Stimulated activated CD4-positive, alpha-beta T cell treated with anti-CD3 and anti-CD28 coated beads, TNF-alpha, amount 100 ng/mL, for 4 hours (primary cell): ENCODE measurements at places on chromosomes 13 and 19.

GRCh38 chr19:3006075-3006767 is 22.9 kb downstream of the TLE2 start:
- no peak for DNase-seq

DNA sequence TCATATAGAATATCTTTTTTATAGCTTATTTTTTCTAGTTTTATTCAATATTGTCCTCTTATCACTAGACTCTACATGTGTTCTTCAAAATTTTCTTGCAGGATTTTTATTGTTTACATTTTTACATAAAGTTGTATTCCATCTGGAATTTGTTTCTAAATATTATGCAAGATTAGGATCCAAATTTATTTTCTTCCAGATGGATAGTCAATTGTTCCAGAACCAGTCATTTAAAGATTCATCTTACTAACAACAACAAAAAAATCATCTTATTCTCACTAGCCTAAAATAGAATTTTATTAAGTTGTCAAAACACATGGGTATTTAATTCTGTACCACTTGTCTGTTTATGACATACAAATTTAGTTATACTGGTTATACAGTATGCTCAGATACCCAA is 390.4 kb upstream of the GPC6 start:
- DNase-seq, result no peak

- no peak for DNase-seq
Measured at GRCh38 chr13:52345048-52345447, 60.9 kb downstream of the THSD1 start.

GRCh38 chr13:43787518-43787891 is 733 bp upstream of the ENOX1 start:
- DNase-seq, result no peak

DNA sequence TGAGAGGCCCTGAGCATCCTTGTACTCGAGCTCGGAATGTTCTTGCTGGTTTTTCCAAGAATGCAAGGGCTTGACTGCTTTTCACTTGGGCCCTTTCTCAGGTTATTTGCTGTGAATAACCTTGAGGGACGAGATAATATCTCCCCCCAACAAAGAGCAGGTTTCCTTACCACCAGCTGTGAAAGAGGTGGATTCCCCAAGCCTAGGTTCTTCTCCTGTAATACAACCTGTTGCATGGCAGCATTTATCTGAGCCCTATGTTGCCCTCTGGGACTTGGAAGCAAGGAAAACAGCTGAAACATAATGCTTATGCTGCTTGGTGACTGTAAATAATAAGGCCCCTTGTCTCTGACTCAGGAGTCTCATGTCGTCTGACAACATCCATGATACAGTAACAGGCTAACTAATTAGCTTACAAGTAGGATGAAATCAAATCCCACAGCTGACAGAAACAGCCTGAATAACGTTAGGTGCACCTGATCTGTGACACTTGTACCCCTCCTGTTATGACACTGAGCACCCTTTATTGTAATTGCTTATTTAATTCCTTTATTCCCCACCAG is 43.6 kb upstream of the RCBTB2 start:
- DNase-seq, result no peak

DNA sequence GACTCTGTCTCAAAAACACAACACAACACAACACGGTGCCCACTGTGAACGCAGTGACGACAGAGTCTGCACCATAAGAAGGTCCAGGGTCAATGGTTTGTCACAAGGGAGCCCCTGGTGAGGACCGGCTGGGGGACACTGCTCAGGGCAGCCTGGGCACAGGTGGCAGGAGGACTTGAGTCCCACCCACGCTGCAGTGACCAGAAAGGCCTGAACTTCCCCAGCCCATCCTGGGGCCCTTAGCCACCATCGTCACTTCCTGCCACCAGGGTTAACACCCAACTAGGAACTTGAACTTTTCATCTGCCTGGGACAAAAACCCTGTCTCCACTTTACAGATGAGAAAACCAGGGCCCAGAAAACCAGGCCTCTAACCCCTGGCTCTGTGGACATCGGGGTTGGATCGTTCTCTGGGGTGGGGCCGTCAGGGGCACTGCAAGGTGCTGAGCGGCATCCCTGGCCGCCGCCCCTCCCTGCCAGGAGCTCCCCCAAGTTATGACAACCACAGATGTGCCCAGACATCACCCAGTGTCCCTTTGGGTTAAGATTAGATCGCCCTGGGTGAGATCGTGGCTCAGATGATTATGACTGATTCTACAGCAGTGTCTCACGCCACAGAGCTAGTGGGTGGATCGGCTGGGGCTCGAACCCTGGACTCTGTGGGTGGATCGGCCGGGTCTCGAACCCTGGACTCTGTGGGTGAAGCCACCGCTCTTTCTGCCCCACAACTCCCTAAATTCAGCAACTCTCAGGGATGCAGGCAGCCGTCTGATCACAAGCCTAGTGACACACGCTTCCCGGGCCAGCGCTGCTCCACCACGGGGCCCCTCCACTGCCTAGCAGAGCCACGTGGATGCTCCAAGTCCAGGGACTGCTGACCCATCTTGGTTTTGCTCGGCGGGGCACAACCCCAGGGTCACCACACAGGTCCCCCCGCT is 14.0 kb downstream of the MOB3A start:
- DNase-seq, result no peak

DNA sequence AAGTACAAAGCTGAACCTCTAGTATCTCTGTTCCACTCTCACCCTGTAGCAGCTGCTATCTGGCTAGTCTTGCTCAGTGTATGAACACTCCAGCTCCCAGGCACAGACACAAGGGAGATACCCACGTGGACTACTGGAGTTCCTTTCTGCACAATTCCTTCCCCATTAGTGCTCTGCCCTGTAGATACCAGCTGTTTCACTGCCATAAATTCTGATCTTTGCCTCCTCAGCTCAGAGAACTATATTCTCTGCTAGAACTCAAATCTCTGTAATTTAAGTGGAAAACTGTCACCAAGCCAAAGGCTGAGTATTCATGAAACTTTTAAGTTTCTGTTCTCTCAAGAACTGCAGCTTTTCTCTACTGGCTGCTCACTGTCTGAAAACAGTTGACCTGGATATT is 273.7 kb downstream of the DIAPH3 start:
- DNase-seq, result no peak

DNA sequence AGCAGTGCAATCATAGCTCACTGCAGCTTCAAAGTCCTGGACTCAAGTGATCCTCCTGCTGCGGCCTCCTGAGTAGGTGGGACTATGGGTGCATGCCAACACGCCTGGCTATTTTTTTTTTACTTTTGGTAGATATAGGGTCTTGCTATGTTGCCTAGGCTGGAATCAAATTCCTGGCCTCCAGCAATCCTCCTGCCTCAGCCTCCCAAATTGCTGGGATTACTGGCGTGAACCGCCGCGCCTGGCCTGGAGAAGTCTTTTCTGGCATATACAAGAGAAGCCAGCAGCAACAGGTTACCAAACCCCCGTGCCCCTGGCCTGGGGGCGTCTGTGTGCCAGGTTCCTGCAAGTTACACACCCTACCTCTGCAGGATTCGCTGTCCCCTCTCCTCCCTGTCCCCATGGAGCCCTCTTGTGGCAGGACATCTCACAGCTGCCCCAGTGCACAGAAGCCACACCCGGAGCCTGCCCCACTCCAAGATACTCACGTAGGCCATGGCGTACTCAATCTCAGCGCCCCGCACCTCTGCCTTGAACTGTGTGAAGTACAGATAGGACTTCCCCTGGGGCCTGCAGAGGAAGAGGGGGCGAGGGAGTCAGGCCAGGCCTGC is 9.9 kb downstream of the MYDGF start:
- DNase-seq, result no peak

- DNase-seq, result no peak
Measured at GRCh38 chr13:26340807-26341206, 86.9 kb downstream of the CDK8 start.

DNA sequence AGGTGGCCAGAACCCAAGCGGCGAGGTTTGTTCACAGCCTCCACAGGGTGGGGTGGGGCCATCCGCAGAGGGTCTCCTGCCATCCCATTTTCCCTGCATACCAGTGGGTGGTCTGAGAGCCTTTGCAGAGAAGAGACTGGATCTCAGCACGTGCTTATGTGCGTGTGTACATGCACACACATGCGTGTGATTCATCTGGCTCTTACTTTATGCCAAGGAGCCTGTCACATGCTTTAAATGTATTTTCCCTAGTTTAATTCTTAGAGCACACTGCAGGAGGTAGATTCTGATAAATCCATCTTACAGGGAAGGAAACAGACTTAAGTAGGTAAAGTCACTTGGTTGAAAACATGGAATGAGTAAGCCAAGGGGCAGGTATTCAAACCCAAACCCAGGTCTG is 47.1 kb downstream of the CAPN12 start:
- DNase-seq, result no peak

GRCh38 chr13:23735329-23735728 is 153.9 kb downstream of the MIPEP start:
- no peak for DNase-seq

DNA sequence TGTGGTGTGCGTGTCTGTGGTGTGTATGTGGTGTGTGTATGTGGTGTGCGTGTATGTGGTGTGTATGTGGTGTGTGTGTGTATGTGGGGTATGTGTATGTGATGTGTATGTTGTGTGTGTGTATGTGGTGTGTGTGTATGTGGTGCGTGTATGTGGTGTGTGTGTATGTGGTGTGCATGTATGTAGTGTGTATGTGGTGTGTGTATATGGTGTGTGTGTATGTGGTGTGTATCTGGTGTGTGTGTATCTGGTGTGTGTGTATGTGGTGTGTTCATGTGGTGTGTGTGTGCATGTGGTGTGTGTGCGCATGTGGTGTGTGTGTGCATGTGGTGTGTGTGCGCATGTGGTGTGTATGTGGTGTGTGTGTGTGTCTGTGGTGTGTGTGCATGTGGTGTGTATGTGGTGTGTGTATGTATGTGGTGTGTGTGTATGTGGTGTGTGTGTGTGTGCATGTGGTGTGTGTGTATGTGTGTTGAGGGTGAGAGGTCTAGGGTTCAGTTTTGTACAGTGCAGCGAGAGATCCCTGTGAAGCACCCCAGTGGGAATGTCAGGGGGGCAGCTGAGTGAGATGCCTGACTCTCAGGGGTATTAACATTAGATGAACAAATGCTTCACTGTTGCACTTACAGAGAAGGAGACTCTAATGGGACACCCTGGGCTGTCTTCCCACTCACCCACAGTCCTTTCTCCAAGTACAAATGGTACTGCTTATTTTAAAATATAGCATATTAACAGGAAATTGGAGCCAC is 61.3 kb upstream of the MEDAG start:
- DNase-seq, result no peak
